NCI-H82 (cell line): ENCODE measurements at places on chromosomes 4 and X.

- DNase-seq = no peak
Observed at GRCh38 chrX:136061696-136062095, 76.5 kb downstream of the SLC9A6 start.

GRCh38 chr4:153420361-153420760 is 45.8 kb upstream of the TMEM131L start:
- no peak for DNase-seq

DNA sequence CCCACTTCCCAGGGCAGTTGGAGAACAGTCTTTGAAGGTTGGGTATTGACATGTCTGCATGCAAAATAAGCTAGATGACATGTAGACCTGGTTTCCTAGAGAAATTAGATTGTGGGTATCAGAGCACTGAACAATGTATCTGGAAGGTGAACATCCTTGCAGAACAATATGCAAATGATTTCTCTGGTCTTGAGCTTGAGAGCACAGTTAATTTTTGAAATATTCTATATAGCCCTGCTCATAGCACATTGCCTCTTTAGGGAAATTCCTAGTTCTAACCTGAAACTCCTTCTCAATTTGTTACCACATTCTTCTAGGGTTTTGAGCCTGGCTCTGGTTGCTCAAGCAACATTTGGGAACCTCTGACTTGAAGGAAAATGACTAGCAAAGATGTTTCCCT is 41.6 kb upstream of the LAS1L start:
- no peak for DNase-seq

DNA sequence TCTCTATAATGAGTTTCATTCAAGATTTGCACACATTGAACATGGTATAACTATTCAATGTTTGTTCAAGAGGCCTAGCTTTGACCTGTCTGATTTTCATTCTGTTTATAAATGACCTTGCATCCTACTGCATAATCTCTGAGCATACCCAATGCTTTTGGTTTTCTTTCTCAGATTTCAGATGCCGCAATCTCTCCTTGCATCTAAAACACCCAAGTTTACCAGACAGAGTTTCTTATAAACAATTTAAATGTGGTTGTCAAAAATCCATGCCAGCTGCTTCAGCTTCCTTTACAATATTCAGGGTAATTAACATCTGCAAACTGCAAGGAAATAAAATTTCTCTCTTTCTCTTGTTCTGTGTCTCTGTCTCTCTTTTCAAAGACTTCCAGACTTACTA is 123.0 kb upstream of the PCDH18 start:
- DNase-seq = no peak

DNA sequence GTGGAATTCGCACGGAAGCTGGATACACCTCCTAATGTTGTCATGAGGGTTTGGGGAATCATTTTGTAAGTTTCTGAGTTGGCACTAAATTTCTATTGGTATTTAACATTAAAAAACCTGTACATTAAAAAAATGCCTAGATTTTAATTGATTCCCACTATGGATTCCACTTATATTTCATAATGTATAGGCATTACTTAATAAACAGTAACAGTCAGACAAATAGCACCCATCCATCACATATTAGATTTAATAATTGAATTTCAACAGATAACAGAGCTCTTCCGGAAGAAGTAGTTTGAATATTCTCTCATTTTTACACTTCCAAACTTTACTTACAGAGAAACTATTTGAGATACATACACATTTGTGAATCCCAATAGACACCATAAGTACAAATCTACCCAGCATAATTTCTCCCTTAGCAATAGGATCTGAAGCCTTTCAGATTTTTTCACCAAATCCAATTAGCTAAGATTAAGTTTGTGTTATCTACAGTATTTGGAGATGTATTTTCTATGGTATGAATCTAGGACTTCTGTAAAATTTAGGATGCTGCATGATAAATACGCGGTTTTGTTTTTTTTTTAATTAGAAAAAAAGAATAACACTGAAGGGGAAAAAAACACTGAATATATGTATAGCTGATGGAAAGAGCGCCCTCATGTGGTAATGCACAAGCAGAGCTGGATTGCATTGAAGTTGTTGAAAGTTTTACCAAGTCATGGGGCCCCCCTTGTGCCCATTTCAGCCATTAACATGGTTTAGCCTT is 12.2 kb upstream of the ODAM start:
- DNase-seq = peak; percentile 68

DNA sequence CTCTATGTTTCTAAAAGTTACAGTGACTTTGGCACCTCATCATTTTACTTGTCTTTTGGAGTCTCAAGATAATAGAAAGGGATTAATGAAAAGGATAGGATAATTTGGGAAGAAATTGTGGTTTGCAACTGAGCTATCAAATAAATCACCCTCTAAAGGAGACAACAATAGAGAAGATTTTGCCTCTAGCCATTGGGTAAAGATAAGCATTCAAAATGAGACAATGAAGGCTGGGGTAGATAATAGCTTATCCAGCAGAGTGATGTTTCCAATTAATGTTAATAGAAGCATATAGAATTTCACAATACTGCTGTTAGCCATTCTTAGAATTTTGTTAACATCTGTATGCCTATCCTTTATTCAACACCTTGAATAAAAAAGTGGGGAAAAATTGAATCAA is 1177.6 kb downstream of the ADGRL3 start:
- no peak for DNase-seq

DNA sequence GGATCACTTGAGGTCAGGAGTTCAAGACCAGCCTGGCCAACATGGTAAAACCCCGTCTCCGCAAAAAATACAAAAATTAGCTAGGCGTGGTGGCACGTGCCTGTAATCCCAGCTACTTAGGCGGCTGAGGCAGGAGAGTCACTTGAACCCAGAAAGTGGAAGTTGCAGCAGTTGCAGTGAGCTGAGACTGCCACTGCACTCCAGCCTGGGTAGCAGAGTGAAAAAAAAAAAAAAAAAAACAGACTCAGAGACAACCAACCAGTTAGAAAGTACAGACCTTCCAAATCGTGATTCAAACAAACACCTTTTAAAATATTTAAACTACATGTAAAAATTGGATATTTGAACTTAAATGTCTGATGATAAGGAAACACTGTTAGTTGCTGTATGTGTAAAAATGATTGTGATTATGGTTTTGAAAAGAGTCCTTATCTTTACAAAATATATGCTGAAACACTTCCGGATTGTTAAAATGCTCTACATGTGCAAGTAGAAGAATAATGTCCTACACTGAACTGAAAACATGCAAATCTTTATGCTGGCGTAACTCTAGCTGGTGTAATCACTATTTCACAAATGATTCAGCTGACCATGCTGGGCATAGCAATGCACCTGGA is 37.8 kb downstream of the SH3KBP1 start:
- DNase-seq = no peak

DNA sequence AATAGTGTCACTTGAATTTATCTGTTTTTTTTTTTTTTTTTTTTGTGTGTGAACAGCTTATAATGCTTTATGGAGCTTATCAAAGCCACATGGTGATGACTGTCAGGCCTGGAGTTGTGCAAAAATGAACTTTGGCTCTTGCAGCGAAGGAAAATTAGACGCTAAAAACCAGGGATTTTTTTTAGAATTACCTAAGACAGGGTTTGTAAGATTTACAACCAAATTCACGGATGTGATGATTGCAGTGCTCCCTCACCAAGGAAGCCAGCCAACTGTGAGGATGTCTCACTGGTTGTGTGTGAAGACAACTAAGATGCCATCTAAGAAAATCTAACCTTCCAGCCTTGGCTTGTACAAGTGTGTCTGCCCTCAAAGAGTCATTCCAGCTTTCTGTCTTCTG is 127.1 kb upstream of the SLC4A4 start:
- no peak for DNase-seq

- DNase-seq = no peak
Observed at GRCh38 chr4:3708103-3708510, 58.1 kb upstream of the ADRA2C start.

DNA sequence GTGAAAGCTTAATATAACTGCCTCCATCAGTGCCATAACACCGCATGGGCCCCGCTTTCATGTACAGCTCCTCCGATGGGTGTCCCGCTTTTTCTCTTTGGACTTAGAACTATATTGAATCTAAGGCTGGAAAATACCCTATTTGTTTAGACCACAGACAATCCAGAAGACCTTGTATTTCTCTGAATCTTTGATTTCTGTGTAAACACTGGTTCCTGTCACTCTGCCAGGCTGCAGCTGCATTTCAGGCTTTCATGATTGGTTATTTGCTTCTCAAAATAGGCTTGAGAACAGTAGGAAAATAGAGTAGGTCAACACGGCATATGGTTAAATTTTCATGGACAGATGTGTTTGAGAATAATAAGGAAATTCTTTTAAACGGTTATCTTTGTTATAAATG is 80.0 kb downstream of the NWD2 start:
- DNase-seq = no peak

GRCh38 chr4:16627999-16628398 is 270.4 kb downstream of the LDB2 start:
- no peak for DNase-seq

DNA sequence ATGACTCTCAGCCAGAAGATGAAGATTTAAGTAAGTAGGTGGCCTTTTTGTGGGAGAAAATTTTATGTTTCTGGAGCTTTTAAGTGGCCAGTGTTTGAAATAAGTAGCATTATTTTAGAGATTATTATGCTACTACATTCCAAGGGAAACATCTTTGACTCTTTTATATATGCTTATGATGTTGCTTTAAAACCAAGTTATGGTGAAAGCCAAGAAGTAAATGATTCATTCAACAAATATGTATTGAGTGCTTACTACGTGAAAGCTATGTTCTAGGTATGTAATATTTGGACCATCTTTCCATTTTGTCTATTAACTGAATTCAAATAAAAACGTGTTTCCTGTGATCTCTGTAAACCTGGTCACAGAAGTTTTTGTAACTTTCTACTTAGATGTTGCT is 58.3 kb downstream of the ZFX start:
- DNase-seq = no peak

DNA sequence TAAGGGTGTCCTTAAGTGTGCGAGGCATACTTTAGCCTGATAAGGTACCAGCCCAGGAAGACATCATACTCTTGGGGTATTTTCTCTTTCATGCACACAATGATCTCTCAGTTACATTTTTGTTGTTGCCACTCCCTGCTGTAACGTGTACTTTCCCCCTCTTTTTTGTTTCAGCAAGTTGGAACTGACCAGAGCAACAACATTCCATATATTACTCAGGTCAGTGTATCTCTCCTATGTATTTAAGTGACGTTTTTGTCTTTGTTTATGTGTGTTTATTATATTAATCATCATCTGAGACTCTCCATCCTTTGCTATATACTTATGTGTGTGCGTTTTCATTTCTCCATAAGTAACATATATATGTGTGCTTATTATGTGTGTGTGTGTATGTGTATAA is 71.3 kb upstream of the VBP1 start:
- no peak for DNase-seq

- DNase-seq = no peak
Observed at GRCh38 chr4:106160560-106160959, 155.4 kb downstream of the TBCK start.

DNA sequence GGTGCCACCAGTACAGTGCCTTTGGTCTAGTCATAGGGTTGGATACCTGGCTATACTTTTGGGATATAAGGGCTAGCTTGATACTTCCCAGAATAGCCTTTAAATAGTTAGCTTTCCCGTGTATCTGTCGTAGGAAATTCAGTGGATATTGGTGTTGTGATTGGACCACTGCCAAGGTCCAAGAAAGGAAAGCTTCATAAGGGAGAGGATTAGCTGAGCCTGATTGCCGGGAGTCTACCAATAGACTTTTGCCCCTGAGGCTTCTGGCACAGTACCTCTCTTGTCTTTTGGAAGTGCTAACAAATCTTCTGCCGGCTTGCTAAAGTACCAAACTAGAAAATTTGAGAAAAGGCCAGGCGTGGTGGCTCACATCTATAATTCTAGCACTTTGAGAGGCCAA is 350.6 kb downstream of the CHIC1 start:
- peak; percentile 12 for DNase-seq

DNA sequence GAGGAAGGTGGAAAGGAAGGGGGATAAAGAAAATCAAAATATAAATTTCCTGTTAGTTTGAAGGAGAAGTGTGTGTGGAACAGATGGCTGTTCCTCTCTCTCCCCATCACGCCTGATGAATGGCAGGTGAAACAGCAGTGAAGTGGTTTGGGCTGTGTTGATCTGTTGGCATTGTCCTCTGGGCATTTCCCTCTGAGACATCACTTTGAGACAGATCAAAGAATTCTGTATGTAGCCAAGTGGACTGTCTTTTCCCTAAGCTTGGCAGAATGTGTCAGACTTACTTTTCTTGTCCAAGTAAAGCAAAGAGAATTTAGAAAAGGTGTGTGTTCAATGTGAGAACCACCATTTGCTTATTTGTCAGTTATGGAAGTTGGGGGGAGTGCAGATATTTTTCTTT is 47.5 kb downstream of the SEPTIN11 start:
- no peak for DNase-seq

DNA sequence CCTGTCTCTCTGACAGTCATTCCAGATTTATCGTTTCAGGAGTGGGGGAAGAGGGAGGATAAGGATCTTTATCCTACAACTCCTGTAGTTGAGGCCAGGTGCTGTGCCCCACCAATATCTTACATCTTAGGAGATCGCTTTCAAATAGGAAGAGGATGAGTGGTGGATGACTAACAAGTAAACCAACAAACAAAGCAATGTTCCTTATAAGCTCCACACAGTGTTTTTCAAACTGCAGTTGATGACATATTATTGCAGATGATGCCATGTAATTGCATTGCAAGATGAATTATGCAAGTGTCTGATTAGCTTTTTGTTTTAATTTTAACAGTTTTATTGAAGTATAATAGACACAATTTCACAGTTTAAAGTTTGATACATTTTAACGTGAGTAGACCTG is 35.8 kb upstream of the TMEM164 start:
- DNase-seq = no peak

- no peak for DNase-seq
Observed at GRCh38 chrX:72001471-72001870, 90.8 kb downstream of the NHSL2 start.

- no peak for DNase-seq
Observed at GRCh38 chr4:81452452-81453006, 19.2 kb downstream of the RASGEF1B start.
